ENCODE measurements at places on chromosomes 3 and 15. TPM values are rescaled to one million over a fixed set of nuclear protein-coding genes. Genes with fewer than 3 reads are reported as not detected.

GRCh38 chr15:39181940-39182339 lies 398.9 kb upstream of the THBS1 start:
- DNase-seq = no peak

- DNase-seq = no peak
These were observed 6.9 kb downstream of the SEMA5B start for GRCh38 chr3:123020709-123021108.

GRCh38 chr3:77320514-77320913 lies 280.6 kb downstream of the ROBO2 start:
- DNase-seq = peak; percentile 70

DNA sequence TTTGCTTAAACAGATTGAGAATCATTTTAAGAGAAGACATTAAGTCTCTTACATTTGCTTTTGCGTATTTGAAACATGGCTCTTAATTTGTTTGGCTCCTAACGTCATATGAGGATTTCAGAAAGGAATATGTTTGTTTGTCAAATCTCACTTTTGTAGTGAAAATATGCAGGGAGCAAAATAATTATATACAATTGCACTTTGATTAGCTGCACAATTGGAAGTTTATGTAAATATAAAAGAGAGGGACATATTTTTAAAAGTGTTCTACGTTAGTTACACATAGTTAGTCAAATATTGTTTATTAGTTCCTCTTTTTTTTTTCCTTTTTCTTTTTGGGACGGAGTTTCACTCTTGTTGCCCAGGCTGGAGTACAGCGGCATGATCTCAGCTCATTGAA lies 42.7 kb upstream of the GOLIM4 start:
- no peak for DNase-seq

DNA sequence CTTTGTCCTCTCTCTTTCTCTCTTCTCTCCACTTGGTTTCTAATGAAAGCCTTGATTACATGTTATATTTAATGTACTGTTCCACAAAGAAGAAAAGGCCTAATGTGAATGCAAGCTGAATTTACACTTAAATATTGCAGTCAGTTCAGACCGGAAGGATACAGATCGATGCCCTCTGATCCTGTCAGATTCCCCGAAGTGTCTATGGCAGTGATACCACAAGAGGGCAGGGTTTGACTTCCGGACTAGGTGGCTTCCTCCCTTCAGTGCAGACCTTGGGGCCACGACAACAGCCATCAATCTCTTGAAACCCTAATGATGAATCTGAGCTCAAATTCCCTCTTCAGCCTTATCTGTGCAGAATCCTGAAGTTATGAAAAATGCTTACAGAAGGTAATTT lies 29.5 kb downstream of the AGTR1 start:
- DNase-seq = no peak

DNA sequence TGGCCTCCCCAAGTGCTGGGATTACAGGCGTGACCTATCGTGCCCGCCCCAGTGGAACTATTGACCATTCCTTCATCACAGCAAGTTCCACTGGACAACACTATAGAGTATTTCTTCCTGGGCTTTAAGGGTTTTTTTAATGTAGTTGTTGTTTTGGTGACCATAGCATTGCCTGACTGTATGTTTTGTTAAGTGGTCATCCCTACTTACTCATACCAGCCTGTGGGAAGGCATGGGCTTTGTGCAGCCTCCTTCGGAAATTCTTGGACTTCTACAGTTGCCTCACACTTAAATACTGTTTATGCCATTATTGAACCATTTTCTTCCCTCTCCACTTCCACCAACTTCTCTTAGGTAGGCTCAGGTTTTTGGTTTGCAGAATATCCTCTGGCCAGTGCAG lies 19.9 kb upstream of the ALPK3 start:
- DNase-seq = peak; percentile 79

The ATP10A gene
- 12.7 TPM for total RNA-seq

Data from fibroblast of lung (primary cell).